Stimulated activated CD4-positive, alpha-beta T cell treated with anti-CD3 and anti-CD28 coated beads, Interleukin-4, amount 100 ng/mL, for 4 hours (primary cell): ENCODE measurements at places on chromosomes 6 and 20.

DNA sequence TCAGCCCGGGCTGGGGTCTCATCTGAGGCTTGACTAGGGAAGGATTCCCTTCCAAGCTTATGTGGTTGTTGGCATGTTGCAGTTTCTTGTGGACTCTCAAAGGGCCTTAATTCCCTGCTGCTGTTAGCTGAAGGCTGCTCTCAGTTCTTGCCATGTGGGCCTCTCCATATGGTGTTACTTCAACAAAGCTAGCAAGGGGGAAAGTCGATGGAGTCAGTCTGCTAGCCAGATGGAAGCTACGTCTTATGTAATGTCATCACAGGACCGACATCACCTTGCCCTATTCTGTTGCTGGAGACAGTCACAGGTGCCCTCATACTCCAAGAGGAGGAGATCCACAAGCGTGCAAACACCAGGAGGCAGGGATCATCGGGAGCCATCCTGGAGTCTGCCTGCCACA lies 43.3 kb upstream of the ARMC2 start:
- no peak for DNase-seq

- DNase-seq: no peak
These were observed 363.5 kb downstream of the SYNE1 start for GRCh38 chr6:152273638-152274037.

GRCh38 chr6:1379017-1379787 lies 10.2 kb upstream of the FOXF2 start:
- no peak for DNase-seq

DNA sequence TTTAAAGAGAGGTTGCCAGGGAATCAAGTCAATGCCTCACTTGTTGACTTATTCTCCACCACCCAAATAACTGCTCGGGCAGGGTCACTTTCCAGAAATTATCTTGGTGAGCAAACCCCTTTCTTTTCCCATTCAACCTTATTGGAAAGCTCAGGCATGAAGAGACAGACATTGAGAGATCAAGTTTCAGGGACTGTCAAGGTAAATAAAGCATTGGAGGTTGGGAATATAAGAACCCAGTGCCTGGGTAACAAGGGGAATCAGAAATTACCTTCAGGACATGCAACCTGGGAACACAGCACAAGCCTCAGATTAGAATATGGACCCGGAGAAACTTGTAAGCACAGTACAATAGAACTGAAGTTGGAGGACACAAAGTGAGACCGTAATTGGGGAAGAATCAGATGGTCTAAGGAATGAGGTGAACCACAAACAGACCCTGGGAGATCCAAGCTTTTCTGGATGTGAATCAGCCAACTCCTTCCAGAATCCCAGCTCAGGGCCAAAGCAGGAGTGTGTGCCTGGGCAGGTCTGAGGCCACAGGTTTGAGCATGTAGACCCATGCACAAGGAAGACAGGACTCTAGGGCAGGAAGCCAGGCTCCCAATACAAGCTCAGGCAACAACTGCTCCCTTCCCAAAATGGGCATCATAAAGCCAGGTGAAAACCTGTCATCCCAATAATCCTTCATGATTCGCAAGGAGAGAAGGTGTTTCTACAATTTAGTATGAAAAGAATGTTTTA lies 512.8 kb downstream of the MAFB start:
- DNase-seq: no peak

- peak; percentile 62 for DNase-seq
These were observed 106.5 kb downstream of the ATP9A start for GRCh38 chr20:51661609-51662178.

DNA sequence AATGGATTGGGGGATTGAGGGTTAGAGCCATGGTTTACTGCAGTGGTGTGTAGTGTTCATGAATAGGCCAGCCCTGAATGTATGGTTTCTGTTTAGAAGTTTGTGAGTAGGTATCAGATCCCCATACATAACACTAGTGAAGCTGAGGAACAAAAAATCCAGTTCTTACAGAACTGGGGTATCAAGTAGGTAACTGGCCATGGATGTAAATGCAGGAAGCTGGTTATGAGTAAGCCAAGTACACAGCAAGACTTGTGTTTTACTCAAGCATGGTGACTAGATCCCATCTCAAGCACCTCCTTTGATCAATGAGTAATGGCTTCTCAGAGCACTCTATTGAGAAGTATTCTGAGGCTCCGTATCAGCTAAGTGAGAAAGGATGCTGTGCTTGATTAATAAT lies 613.7 kb upstream of the FLRT3 start:
- DNase-seq: no peak
